Articular chondrocyte of knee joint (primary cell): ENCODE measurements at places on chromosomes 2 and 18. TPM values are rescaled to one million over a fixed set of nuclear protein-coding genes. Genes with fewer than 3 reads are reported as not detected.

Gene PDCL3
- 13.4 and 16.5 TPM in 2 replicates for total RNA-seq

Gene CCDC148
- 0.91 and 1.5 TPM in 2 replicates for total RNA-seq

Gene TGFA
- total RNA-seq = 0.91 and 2.5 TPM in 2 replicates

Gene IL1F10
- not detected in 2 replicates for total RNA-seq

Gene EPHA4
- total RNA-seq = 24.6 and 36.0 TPM in 2 replicates

Gene C18orf54
- 4.2 and 5.5 TPM in 2 replicates for total RNA-seq

Gene POTEC
- total RNA-seq = not detected in 2 replicates

Gene EHD3
- 10.6 and 13.3 TPM in 2 replicates for total RNA-seq

Gene ALPP
- not detected in 2 replicates for total RNA-seq

Gene DNER
- total RNA-seq = 0.78 and 1.7 TPM in 2 replicates

Gene PEX13
- 36.2 and 39.1 TPM in 2 replicates for total RNA-seq

Gene STK11IP
- total RNA-seq = 12.1 and 12.3 TPM in 2 replicates

Gene MYCN
- not detected in 2 replicates for total RNA-seq

Gene MYOM1
- 0.52 and 0.76 TPM in 2 replicates for total RNA-seq

Gene CELF4
- total RNA-seq = not detected in 2 replicates
